ENCODE measurements at places on chromosomes 2 and 18. TPM values are rescaled to one million over a fixed set of nuclear protein-coding genes. Genes with fewer than 3 reads are reported as not detected.

Gene AQP12A
- polyA plus RNA-seq, result not detected

Gene SPDYA
- polyA plus RNA-seq, result 0.10 TPM

Gene GPR39
- polyA plus RNA-seq, result 1.9 TPM

Gene IL18R1
- polyA plus RNA-seq, result not detected

Gene C2orf15
- not detected for polyA plus RNA-seq

Gene UNC80
- polyA plus RNA-seq, result not detected

Gene IRS1
- 13.0 TPM for polyA plus RNA-seq

Gene PLA2R1
- polyA plus RNA-seq, result 15.3 TPM

Gene ARID5A
- polyA plus RNA-seq, result 10.4 TPM

Gene PPP1R1C
- polyA plus RNA-seq, result 0.27 TPM

Gene EVA1A
- polyA plus RNA-seq, result 30.2 TPM

Gene RTKN
- polyA plus RNA-seq, result 8.3 TPM

Gene RPRM
- polyA plus RNA-seq, result not detected
